ENCODE measurements at places on chromosomes 6 and 20.

DNA sequence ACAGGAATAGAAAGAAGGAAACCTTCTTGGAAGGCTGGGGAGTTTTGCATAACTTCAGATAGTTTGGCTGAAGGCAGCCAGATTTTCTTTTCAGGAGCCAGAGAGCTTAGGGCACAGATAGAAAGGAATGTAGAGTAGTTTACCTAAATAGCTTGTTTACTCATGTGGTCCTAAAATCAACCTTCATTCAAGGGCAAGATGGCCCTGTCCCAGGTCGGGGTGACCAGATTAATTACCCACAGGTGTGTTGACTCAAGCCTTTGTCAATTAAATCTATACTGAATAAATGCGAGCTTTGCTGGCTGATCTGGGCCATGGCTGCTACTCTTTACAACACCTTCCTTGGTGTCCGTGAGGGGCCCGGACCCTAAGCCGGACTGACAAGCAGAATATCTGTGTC, 792.0 kb upstream of the MAN1A1 start:
- no peak for DNase-seq

GRCh38 chr6:37168811-37169495, 999 bp upstream of the PIM1 start:
- DNase-seq = no peak

GRCh38 chr6:62942000-62942399, 269.3 kb upstream of the FKBP1C start:
- DNase-seq = no peak

GRCh38 chr20:39090906-39091305, 128.8 kb downstream of the DHX35 start:
- no peak for DNase-seq

DNA sequence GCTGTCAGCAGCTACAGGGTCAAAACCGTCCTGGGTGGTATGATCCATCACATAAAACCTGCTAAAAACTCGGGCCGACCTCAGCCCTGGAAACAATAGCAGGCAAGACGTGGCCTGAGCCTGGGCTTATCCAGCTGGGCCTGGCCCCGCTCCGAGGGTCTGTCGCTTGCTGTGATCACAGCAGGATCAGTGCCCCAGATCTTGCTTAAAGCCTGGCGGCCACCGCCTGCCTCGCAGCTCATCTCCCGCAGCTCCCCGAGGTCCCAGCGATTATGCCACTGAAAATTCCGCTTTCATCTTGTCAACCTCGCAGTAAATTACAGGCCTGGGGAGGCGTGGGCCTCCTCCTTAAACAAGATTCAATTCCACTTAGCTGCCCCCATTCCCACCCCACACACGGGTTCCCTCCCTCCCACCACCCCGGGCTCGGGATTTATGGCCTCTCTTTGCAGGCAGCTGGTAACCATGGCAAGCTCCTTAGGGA, 40.1 kb downstream of the CDH22 start:
- DNase-seq = no peak

DNA sequence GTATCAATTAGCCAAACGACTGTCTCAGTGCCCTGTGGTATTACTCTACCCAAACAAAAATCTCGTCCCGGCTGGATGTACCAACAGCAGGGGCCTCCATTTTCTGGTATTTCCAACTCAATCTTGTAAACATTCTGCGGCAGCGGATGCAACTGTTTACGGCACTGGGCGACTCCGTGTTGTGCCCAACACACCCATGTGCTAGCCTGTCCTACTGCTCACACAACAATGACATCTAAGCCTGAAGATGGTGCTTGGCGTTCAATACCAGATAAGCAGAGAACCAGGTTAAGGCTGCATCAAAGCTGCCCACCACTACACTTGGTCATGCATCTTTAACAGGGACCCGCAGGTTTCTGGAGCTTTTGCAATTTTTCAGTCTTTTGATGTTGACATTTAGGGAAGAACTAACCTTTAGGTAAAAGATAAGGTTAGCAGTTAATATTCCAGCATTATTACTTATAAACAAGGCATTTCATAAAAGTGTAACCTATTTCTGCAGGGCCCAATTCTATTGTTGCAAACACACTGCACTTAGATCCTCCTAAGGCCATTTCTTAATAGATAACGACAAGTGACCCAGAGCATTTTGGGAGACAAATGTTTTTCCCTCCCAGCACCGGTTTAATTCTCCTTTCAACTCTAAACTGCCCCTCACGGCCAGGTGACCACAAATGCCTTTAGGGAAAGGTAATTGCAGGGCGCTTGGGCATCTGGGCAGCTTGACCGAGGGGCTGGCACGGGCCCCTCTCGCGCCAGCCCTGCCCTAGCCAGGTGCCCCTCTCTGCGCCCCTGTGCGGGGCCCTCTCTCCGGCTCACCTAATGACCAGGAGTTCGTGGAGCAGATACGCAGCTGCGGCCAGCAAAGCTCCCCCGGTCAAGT, 945 bp downstream of the FAXC start:
- DNase-seq = no peak

DNA sequence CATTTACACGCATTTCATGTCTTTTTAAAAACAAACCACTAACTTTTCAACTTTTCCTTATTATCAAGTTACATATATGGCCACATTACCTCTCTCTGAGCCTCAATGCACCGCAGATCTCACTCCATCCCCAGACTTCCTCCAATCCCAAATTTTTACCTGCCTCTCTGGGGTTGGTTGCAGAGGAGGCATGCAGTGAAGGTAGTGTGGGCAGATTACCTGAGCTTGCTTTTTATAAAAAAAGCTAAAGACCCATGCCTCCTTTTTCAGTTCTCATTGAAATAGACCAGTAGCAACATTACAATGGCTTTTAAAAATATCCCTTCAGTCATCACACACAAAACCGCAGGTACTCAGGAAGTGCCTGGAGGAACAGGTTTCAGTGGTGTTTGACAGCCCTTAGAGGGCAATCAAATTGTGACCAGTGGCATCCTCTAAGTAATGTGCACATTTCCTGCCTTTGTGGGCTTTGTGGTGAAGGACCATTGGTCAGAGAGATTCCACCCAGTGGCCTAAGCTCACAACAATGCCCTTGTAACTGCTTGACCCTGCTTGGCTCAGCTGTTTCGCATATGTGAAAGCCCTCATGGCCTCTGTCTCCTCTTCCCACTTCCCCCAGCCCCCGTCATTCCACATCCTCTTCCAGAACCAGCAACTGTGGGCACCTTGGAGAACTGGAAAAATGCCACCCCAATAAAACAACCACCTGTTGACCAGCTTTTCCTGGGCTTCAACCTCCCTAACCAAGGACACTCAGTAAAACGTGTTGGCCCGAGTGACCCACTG, 30.2 kb upstream of the IL17A start:
- DNase-seq = no peak

DNA sequence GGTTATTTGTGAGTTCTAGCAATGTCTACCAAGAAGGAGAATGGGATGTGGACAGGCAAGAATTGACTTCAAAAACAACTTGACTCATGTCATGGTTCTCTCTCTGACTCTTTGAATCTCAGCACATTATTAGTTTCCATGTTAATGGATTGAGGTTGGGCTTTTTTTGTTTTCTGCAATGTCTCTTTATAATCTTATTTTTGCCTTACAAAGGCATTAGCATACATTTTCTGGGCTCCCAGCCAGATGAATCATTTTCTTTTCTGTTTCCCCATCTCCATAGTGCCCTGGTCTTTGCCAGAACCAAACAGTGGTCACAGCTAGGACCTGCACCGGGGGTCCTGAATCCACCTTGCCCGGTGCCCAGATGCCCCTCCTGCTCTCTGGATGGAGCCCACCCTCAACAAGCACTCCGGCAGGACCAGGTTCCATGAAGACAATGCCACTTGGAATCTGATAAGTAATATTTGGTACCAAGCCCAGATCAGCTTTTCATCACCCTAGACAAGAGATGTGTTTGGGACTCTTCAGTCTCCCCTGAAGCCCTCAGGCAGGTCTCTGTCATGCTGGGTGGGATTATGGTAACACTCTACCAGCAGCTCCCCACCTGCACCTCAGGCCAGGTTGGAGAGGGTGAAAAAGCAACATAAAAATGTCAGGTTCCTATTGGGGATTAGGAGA, 266.7 kb upstream of the SULF2 start:
- peak; percentile 51 for DNase-seq

DNA sequence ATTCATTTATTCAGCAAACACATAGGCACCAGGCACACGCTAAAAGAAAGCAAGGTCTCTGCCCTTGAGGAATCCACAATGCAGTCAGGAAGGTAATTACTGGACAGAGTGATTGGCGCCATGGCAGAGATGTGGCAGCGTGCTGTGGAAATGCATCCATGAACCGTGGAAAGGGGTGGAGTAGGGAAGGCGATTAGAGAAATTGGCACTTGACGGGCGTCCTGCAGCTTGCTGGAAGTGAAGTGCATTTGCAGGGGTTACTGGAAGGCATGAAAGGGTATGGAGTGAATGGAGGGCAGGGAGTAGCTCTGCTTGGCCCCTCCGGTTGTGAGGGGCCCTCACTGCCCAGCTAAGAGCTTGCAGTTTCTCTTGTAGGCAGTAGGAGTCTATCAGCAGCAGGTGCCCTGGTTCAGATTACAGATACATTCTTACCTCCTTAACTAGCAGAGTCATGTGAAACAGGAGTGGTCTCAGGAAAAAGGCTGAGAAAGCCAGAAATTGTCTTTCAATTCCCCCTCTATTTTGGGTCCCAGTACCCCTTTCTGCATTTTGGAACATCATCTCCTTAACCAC, 122.5 kb upstream of the TIAM2 start:
- no peak for DNase-seq

DNA sequence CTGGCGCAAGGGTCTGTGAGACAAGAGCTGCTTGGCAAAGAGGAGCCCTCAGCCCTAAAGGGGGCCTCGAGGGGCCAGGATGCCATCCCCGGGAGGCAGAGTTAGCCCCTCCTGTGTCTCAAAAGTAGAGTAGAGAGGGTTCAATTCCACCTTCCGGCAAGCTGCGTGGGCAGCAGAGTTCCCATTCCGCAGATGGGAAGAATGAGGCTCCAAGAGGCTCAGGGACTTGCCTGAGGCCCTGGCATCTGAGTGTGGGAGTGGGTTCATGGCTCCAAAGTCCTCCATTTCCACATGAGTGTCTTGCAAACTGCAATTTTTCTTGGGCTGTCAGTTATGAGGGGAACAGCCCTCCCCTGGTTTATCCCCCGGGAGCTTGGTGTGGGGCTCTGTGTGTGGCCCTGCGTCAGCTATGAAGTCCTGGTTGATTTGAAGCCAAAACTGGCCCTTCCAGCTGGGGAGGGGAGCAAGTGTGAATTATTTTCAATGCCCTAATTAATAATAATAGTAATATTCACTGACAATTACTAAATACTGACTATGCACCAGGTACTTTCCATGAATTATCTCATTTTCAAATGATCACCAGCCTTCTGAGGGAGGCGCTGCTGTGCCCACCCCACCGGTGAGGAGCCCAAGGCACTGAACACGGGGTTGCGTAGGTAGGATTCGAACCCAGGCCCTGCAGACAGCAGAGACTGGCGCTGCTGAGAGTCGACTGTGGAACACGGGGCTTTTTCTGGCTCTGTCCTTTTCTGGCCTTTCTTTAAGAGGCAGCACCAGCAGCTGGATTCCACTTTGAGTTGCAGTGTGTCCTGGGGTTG, 153.0 kb upstream of the PTPN1 start:
- DNase-seq = no peak

- DNase-seq = no peak
Observed at GRCh38 chr20:40449974-40450616, 238.9 kb downstream of the MAFB start.

- no peak for DNase-seq
Observed at GRCh38 chr20:49914310-49915117, 815 bp downstream of the SPATA2 start.

GRCh38 chr6:14640631-14641030, 523.1 kb downstream of the CD83 start:
- DNase-seq = no peak

- DNase-seq = peak; percentile 76
Observed at GRCh38 chr20:10898552-10898951, 224.8 kb upstream of the JAG1 start.

DNA sequence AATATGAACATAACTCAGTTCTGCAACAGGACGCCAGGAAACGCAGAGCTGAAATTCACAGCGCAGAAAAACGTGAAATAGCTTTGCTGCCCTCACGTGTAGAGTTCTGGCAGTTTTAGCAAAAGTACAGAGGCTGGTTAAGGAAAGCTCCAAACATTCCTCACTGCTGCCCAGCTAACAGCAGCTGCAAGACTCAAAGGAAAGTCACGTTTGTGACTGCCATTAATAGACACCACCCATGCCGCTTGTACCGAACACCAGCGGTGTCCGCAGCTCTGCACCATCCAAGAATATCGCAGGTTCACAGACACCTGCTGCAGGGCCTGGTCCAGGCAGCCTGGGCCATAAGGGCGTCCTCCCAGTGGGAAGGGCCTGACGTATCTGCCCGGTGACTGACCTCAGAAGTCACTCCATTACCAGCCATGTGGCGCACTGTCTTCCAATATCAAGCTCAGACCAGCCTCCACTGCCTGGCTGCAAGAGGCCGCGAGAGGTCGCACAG, 61.4 kb downstream of the WDR27 start:
- DNase-seq = no peak

DNA sequence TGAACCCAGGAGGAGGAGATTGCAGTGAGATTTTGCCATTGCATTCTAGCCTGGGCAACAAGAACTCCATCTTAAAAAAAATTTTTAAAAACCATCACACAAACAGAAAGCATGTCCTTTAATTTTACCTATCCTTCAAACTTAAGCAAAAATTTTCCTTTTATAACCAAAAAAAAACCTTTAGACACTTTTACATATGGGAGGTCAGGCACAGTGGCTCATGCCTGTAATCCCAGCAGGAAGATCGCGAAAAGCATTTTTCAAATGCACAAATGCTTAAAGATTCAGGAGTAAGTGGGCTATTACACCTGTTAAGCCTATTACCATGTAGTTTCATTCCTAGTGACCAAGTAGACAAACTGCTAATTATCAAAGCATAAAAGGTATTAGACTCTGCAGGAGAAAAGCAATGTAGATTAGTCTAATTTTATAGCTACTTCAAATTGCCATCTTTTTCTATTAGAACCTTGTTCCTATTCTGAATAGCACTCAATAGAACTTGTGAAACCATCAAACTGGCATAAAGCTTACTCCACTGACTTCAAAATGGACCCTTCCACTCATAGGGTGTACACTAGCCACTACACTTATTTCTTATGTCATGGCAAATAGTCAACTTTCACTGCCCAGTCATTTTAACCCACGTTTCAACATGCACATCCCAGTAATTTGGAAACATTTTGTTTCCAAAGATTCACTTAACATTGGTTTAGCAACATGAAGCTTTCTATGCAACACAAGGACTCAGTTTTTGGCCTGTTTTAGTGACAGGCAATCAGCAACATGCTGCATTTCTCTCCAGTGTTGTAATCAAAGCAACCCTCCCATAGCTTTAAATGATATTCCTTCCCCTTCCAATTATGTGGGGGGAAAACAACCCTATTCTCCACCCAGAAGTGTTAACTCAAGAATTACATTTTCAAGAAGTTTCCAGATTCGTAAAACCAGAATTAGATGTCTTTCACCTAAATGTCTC, 4.0 kb downstream of the EEF1A1 start:
- peak; percentile 33 for DNase-seq

Measured in cardiac fibroblast (primary cell).